Naive thymus-derived CD4-positive, alpha-beta T cell (primary cell): ENCODE measurements at places on chromosomes 6 and 20. TPM values are rescaled to one million over a fixed set of nuclear protein-coding genes. Genes with fewer than 3 reads are reported as not detected.

GRCh38 chr6:122389704-122390372 lies 9.6 kb upstream of the HSF2 start:
- no peak for DNase-seq

DNA sequence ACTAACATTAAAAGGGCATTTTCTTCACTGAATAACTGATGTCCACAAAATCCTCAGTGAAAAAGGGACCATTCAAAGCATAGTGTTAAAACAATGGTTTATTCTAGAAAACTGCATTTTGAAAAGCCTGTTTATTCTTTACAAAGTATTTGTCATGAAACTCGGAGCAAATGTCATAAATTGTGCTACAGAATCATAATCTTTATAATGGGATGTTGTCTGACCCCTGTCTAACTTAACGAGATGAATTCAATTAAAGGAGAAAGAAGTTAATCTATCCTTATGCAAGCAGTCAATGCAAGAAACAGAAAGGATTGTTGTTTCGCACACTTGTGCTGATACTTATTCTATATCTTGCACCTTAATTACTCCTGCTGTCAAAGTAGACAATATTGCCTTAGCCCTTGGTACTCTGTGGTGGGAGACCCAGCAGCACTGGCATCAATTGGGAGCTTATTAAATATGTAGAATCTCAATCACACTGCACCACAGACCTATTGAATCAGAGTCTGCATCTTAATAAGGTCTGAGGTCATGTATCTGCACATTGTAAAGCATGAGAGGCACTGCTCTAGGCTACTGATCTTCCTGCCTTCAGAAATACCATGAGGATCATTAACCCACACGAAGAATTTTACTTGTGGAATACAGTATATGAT lies 708.3 kb downstream of the HDGFL1 start:
- DNase-seq, result no peak

DNA sequence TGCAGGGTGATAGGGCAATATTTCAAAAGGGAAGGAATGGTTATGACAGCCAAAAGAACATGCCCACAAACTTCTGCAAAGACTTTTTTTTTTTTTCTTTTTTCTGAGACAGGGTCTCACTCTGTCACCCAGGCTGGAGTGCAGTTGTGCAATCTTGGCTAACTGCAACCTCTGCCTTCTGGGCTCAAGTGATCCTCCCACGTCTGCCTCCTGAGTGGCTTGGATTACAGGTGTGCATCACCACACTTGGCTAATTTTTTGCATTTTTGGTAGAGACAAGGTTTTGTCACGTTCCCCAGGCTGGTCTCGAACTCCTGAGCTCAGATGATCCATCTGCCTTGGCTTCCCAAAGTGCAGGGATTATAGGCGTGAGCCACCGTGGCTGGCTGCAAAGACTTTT lies 117.6 kb upstream of the ADGRF1 start:
- DNase-seq, result no peak

GRCh38 chr6:84172080-84172479 lies 55.4 kb downstream of the CEP162 start:
- DNase-seq, result no peak

GPR6 gene
- total RNA-seq, result not detected

DNA sequence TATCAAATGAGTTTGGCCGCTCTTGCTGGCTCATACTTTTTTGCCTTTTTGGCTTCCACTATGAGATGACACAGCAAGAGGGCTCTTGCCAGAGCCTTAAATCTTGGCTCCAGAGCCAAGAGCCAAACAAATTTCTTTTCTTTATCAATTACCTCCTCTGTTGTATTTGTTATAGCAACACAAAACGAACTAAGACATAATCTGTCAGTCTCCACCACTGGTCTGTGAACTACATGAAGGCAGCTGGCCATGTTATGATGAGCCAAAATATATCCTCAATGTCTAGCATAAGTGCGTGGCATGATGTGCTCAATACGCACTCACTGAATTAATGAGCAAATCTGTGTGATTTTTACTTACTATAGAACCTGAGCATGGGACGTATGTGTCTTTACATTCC lies 220.0 kb upstream of the ZNF217 start:
- no peak for DNase-seq

DNA sequence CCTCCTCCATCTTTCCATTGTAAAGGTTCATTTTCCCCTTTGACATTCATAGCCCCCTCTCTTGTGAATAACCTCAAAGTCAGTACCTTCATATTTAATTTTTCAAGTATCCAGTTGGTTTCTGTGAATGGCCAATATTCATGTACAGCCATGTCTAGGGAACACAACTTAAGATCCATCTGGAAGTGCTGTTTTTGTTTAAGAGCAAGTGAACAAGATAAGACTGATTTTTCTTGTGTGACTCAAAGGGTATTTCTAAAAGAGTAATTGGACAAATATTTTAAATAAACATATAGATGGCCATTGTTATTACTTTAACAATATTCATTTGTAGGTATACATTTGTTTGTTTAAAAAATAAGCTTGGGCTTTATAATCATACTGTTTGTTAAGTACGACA lies 92.9 kb downstream of the RTN4IP1 start:
- DNase-seq, result no peak
